IMR-90 (cell line): ENCODE measurements at places on chromosomes 4 and X. TPM values are rescaled to one million over a fixed set of nuclear protein-coding genes. Genes with fewer than 3 reads are reported as not detected.

- peaks cover 10% of the 10 kb centered on the region for H3K4me1 ChIP-seq
- H3K4me3 ChIP-seq, result no peak overlapping the region
- peak overlapping the region; percentile 29; the same call in 1 of the 2 replicates for H3K27ac ChIP-seq
- DNase-seq, result no peak
Measured at GRCh38 chr4:87079967-87080366, 140.5 kb downstream of the KLHL8 start.

DNA sequence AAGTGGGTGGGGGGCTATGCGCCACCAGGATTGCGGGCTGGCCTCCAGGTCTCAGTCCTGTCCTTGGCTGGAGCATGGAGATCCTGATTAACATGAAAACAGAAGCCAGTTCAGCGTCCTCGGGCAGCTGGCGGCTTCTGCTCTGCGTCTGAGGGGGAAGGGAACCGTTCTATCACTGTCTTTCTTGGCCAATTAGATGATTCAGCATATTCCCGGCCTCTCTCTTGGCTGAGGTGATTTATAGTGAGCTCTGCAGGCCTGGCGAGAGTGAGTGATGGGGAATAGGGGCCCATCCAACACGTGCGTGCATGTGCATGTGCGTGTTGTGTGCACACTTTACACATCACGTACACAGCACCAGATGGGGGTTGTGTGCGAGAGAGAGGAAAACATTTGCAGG, 145.8 kb upstream of the ATP6AP2 start:
- peaks cover 14% of the 10 kb centered on the region for H3K27me3 ChIP-seq
- no peaks in the 10 kb centered on the region for H3K4me1 ChIP-seq
- DNase-seq, result peak; percentile 1
- H3K27ac ChIP-seq, result no peak overlapping the region

- H3K4me3 ChIP-seq, result peak overlapping the region; percentile 60
- H3K27me3 ChIP-seq, result no peaks in the 10 kb centered on the region
- DNase-seq, result no peak
Measured at GRCh38 chrX:9466736-9467135, 1.9 kb downstream of the TBL1X start.

- no peaks in the 10 kb centered on the region for H3K4me1 ChIP-seq
- H3K4me3 ChIP-seq, result no peak overlapping the region
- no peak overlapping the region for H3K27ac ChIP-seq
Measured at GRCh38 chrX:74325130-74326059, 21.4 kb downstream of the ZCCHC13 start.

DNA sequence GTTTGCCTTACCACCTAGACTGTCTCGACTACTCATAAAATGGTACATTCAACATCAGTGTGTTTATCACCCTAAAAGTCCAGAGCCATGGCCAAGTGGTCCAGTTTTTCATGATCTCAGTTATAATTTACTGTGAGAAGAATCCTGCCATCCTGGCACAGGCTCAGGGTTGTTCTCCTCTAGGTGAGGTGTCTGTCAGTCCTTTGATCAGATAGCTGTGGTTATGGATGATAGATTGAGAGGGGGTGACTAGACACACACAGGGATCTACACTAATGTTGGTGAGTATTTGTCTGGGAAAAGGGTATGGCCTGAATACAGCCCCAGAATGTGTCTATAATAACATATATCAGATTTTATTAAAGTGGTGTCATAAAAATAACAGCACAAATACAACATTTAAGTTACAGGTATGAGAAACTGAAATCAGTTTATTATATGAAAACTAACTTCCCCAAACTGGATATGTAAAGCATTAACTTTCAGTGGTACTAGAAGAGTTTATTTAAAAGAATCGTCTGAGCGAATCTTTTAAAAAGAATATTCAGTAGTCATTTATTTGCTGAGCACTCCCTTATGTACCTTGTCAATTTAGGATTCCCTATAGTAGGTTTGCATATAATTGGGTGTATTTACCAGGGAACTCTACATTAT, 93.3 kb downstream of the STIM2 start:
- H3K27ac ChIP-seq, result no peak overlapping the region
- no peak overlapping the region for H3K4me3 ChIP-seq
- no peaks in the 10 kb centered on the region for H3K4me1 ChIP-seq
- no peak for DNase-seq

- H3K4me3 ChIP-seq, result no peak overlapping the region
- H3K27ac ChIP-seq, result no peak overlapping the region
Measured at GRCh38 chr4:2696423-2696822, 59.7 kb downstream of the TNIP2 start.

DNA sequence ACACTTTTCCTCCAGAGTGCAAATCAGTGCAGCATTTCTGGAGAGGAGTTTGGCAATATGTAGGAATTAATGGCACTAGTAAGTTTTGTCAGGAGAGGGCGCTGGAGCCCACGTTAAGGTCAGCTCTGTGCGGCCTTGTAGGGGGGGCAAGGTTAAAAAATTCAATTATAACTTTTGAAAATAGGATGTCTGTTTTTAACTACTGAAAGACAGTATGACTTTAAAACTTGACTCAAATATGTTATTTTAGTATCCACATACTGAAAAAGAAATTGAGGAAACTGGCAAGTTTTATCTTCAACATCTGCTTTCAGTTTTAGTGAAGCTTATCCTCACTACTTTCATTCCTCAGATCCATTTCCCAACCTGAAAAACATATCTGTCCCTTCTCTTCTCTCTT, 30.9 kb upstream of the HSD17B13 start:
- no peak overlapping the region for H3K27ac ChIP-seq
- no peak overlapping the region for H3K4me3 ChIP-seq
- H3K4me1 ChIP-seq, result peaks cover 2% of the 10 kb centered on the region; the same call in 1 of the 2 replicates

DNA sequence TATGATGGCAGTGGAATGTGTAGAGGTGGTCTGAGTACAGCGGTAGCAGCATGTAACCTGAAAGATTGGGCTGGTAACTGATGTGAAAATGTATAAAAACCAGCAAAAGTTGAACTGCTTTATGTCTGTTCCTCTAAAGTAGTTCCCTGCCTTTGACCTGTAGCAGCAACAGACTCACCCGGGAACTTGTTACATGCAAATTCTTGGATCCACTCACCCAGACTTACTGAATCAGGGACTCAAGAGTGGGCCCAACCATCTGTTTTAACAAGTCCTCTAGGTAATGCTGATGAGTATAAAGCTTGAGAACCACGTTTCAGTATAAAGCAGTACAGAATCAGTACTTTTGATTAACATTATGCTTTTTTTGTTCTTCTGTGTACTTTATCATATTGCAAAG, 84.7 kb downstream of the RAP1GDS1 start:
- 0 out of 2 replicates have a peak, but pooled peaks cover 2% of the 10 kb centered on the region for H3K4me1 ChIP-seq
- no peaks in the 10 kb centered on the region for H3K27me3 ChIP-seq
- DNase-seq, result no peak
- H3K4me3 ChIP-seq, result no peak overlapping the region

- H3K27ac ChIP-seq, result peak overlapping the region; percentile 47; the same call in 1 of the 2 replicates
- H3K4me1 ChIP-seq, result no peaks in the 10 kb centered on the region; the same call in 1 of the 2 replicates
- H3K4me3 ChIP-seq, result no peak overlapping the region
- no peaks in the 10 kb centered on the region for H3K27me3 ChIP-seq
- H3K36me3 ChIP-seq, result no peaks in the 10 kb centered on the region
Measured at GRCh38 chr4:81304871-81305270, 89.8 kb upstream of the PRKG2 start.

DNA sequence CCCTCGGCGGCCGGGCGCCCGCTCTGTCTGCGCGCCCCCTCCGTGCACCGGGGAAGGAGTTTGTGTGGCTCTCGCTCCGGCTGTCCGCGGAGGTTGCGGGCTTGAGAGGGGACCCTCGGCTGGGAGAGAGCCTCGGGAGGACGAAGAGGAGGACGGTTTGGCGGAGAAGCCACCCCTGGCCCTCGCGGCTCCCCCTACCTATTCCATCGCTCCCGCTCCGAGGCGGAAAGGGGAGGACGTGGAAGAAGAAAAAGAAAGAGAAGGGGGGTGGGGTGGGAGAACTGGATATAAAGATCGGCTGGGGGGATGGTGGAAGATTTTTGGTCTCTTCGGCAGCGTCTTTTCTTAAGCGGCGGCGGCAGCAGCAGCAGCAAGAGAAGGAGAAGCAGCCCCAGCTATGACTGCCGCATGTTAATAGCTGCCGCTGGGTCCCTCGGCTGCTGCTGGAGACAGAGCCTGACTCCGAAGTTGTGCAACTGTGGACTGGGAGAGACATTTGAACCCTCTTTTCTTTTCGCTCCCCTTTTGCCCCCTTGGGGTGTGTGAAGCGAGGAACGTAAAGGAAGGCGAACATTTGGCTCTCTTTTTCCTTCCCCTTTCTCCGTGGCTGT, 895 bp downstream of the ADGRL3 start:
- H3K27me3 ChIP-seq, result peaks cover 33% of the 10 kb centered on the region
- H3K36me3 ChIP-seq, result no peaks in the 10 kb centered on the region
- H3K4me1 ChIP-seq, result no peaks in the 10 kb centered on the region
- no peak overlapping the region; the same call in 1 of the 2 replicates for H3K27ac ChIP-seq
- H3K4me3 ChIP-seq, result peak overlapping the region; percentile 62
- DNase-seq, result no peak

GRCh38 chr4:120771907-120772306, 150.6 kb downstream of the PRDM5 start:
- H3K36me3 ChIP-seq, result no peaks in the 10 kb centered on the region
- no peak overlapping the region for H3K4me3 ChIP-seq
- H3K27me3 ChIP-seq, result no peaks in the 10 kb centered on the region
- H3K4me1 ChIP-seq, result peaks cover 2% of the 10 kb centered on the region
- no peak for DNase-seq

The FGF13 gene
- under 0.01 and 0.18 TPM in 2 replicates for total RNA-seq
